ENCODE measurements at places on chromosomes 7 and 10. TPM values are rescaled to one million over a fixed set of nuclear protein-coding genes. Genes with fewer than 3 reads are reported as not detected.

- ATAC-seq: peak; percentile 65
Measured at GRCh38 chr10:89301232-89301631, 614 bp upstream of the IFIT2 start.

DNA sequence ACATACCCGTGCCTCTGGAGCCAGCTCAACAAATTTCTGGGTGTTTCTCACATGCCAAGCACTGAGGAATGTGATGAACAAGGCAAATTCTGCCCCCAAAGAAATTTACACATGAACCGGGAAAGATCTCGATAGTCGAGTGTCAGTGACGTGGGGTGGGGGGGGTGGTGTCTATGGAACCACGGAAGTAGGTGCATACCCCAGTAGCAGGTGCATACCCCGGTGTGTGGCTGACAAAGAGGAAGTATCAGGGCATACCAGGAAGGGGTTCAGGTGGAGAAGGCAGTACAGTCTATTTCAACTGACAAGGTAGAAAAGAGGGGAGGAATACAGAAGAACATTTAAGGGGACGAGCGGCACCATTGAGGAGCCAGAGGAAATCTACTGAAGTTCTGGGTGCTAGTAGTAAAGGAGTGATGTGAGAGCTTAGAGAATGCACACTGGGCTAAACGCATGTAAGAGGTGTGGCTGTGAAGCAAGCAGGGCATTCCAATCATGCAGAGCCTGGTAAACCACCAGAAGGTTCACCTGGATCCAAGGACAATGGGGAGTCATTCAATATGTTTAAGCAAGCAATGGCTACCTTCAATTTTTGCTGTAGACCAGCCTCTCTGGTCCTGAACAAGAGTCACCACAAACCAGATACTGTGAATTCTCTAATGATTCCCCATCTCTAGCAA, 6.2 kb downstream of the CCDC6 start:
- ATAC-seq: no peak

DNA sequence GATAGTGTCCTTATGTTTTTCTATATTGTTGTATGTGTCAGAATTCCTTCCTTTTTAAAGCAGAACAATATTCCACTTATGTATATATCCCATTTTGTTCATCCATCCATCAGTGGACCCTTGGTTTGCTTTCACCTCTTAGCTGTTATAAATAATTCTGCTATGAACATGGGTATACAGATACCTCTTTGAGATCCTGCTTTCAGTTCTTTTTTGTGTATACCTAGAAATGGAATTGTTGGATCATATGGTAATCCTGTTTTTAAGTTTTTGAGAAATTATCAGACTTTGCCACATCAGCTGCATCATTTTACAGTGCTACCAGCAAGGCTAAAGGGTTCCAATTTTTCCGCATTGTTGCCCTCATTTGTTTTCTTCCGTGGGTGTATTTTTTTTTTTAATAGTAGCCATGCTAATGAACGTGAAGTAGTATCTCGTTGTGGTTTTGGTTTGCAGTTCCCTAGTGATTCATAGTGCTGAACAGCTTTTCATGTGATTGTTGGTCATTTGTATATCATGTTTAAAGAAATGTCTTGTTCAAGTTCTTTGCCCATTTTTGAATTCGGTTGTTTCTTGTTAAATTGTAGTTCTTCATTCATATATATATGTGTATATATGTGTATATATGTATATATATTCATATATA, 87.8 kb downstream of the LCOR start:
- no peak for ATAC-seq

DNA sequence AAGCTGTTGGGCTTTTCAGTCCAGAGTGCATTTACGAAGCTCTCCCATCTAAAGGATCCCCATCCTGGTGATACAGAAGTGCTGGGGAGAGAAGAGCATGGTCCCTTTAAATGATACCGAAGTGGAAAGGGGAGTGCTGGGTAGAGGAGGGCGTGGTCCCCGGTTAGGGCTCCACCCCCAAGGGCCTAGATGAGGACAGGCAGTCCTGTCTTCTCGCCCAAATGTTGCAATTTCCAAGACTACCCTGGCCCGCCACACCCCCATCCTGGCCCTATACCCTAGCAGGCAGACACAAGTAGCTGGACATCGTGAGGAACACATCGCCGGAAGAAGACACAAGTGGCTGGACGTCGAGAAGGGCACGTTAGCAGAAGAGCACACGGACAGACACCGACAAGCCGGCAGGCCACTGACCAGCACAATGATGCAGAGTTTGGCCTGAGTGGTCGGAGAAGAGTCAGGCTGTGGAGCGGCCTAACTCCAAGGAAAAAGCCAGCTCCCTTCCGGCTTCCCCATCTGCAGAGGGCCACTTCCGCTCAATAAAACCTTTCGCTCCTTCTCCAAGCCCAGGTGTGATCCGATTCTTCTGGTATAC, 439.5 kb upstream of the NRP1 start:
- peak; percentile 56 for ATAC-seq

GRM3 gene
- total RNA-seq: not detected

- ATAC-seq: no peak
Measured at GRCh38 chr10:84004221-84004620, 135.1 kb upstream of the GHITM start.

CFAP70 gene
- 1.1 TPM for total RNA-seq

- ATAC-seq: no peak
Measured at GRCh38 chr10:74799721-74800221, 26.6 kb upstream of the KAT6B start.

SLC18A2 gene
- total RNA-seq: 0.85 TPM

- ATAC-seq: no peak
Measured at GRCh38 chr10:26792758-26793495, 67.8 kb downstream of the ABI1 start.
